ENCODE measurements at places on chromosomes 7 and 10. TPM values are rescaled to one million over a fixed set of nuclear protein-coding genes. Genes with fewer than 3 reads are reported as not detected.

DNA sequence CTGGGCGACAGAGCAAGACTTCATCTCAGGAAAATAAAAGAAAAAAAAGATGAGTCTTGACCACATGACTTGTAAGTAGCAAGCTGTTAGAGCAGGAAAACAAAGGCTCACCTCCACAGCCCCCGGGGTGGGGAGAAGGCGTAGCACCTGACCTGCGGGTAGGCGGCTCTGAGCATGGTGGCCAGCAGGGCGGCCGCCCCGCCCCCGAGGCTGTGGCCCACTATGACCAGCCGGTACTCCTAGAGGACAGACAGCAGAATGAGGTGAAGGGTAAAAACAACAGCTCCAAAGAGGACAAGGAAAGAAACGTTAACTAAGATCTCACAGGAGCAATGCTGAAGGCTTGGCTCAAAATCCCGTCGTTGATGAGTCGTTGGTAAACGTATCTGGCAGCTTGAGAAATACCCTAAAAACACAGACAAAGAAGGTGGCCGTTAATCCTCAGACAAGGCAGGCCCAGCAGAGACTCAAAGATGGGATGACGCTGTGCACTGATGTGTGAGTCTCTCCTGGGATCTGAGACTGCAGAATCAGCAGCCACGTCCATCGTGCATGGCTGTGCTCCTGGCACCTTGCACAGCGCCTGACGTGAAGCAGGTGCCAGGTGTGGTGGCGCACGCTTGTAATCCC, 31.1 kb downstream of the DAGLB start:
- no peak for DNase-seq

- no peak for DNase-seq
These were observed 481.6 kb downstream of the SH2D4B start for GRCh38 chr10:81019029-81019890.

DNA sequence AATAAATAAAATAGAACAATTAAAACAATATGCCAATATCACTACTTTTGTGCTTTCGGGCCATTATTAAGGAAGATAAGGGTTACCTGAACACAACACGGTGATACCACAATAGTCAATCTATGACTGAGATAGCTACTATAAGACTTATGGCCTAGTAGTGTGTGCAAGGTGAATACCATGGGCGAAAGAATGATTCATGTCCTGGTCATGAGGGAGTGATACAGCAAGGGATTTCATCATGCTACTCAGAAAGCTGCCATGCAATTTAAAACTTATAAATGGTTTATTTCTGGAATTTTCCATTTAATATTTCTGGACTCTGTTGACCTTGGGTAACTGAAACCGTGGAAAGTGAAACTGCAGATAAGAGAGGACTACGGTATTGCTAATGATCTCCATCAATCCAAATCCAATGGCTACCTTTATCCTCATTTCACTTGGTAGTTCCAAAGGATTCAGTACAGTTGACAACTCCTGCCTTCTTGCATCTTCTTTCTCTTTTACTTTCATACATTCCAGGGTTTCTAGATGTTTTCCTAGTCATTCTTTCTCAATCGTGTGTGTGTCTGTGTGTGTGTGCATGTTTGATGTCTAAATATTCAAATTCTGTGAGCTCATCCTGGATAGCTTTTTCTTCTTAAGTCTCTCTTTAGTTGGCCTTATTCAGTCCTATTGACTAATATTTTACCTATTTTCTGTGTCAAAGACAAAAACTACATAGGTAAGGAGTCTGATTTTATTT, 100.5 kb upstream of the MAGI2 start:
- no peak for DNase-seq

DNA sequence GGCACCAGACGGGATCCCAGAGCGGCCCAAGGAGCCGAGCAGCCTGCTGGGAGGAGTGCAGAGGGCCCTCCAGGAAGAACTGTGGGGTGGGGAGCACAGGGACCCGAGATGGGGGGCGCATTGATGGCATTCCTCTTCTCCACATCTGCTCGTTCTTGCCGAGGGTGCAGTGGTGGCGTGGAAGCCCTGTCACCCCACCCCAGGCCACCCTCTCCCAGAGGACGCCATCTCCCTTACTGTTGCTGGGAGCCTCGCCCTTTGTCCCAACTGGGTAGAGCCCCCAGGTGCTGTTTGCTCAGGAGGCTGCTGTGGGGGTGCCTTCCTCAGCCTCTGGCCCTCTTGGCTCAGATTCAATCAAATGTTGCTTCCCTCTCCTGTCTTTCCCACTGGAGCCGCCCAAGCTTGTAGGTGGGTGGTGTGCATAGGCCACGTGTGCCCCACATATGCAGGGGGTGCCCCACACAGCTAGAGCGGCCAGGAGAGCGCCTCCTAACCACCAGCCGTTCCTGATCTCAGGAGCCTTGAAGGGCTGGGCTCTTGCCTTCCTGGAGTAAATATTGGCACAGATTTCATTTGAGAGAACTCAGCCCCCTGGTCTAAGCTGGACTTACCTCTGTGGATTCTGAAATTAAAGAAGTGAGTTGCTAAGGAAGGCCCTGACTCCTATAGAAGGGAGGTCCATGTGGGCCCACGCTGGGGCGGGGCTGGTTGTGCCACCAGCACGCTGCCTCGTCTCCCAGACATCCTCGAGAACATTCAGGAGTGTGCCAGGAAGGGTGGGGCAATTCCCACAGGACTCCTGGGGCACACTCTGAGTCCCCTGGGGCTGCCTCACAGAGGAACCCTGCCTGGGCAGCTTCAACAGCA, 39.2 kb downstream of the ZNF467 start:
- no peak for DNase-seq

DNA sequence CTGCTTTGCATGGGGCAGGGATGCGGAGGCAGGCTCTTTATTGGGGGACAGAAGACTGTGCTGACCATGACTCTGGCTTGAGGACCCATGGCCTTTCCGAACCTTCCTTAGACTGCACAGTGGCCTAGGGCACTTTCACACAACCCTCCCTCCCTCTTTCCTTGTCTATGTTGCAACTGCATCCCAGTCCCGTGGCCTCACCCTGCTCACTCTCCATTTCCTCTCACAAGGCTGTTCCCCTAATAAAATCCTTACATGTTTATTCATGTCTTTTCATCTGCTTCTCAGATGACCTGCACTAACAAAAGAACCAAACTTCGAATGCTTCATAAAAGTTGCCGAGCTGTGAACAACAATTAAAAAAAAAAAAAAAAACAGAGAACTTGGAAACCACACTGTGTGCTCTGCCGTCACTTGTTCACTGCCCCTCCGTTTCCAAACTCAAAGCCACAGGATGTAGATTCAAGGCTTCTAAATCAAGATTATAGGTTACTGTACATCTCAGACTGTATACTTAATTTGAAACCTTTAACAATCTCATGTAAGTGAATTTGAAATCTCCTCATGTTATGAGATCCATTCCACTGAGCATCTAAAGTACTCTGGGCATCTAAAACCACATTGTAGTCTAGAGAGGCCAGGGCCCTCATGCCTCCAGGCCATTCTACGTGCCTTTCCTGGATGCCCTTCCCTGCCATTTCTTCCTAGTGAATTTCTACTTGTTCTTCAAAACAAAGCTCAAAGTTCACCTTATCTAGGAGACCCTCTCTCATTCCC, 265.9 kb downstream of the SNX13 start:
- no peak for DNase-seq

- DNase-seq = no peak
These were observed 26.6 kb upstream of the DDC start for GRCh38 chr7:50591480-50592438.

- peak; percentile 38 for DNase-seq
These were observed 185.2 kb downstream of the AVL9 start for GRCh38 chr7:32680259-32681173.

GRCh38 chr7:8149222-8149621, 112.7 kb downstream of the ICA1 start:
- no peak for DNase-seq

DNA sequence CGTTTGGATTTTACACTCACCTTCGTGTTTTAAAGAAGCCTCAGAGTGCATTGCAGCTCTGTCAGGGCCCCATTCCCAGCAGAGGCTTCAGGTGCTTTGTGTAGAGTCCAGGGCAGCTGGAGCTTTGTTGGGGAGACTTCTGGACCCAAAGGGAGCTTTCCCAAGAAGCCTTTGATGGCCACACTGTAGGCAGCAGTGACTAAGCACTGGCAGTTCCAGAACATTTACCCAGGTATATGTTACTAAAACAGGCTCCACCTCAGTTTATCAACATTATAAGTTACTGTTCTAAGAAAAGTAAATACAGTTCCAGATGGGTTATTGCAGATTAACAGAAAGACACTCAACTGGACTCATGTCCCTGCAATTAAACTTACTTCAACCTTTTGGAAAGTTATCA, 66.8 kb downstream of the LANCL2 start:
- peak; percentile 58 for DNase-seq

GRCh38 chr10:122541541-122542002, 19.0 kb upstream of the DMBT1 start:
- DNase-seq = no peak

- DNase-seq = no peak
These were observed 120.3 kb upstream of the CELF2 start for GRCh38 chr10:10897400-10897799.

DNA sequence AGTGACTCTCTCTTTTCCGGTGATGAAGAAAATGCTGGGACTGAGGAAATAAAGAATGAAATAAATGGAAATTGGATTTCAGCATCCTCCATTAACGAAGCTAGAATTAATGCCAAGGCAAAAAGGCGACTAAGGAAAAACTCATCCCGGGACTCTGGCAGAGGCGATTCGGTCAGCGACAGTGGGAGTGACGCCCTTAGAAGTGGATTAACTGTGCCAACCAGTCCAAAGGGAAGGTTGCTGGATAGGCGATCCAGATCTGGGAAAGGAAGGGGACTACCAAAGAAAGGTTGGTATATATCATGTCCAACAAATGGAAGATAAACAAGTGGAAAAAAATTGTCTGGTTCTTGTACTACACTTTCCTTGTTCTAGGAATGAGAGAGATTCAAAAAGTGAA, 9.5 kb downstream of the PDCD4 start:
- no peak for DNase-seq

DNA sequence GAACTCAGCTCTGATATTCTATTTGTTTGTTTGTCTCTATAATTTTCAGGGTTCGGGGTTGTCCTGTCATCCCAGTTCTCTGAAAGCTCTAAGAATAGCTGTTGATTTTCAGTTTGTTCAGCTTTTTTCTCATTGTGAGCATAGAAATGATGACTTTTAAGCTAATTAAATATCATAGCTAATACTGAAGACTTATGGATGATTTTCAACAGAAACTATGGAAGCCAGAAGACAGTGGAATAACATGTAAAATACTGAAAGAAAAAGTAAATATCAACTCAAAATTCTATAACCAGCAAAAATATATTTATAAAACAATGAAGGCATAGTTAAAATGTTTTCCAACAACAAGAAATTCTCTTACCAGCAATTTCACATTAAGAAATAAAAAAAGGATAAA, 96.4 kb upstream of the ETV1 start:
- no peak for DNase-seq

- peak; percentile 61 for DNase-seq
These were observed 706 bp downstream of the BUB3 start for GRCh38 chr10:123154711-123155505.

DNA sequence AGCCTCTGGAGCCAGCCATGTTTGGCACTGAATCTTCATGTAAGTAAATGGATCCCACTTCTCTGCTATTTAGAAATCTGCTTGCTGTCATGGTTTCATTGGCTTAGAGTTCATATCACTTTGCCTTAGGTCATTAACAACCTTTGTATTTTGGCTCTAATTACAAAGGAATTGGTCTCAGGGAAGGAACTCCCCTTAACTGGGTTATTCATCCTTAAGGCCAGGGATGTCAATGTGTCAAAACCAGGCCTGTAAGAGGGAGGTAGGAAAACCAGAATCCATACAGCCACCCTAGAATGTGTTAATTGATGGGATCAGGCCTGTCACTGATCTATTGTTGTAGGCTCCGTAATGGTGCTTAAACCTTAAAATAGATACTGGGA, 67.3 kb downstream of the ST7 start:
- no peak for DNase-seq

- DNase-seq = no peak
These were observed 282.0 kb upstream of the ADARB2 start for GRCh38 chr10:2019281-2019680.

DNA sequence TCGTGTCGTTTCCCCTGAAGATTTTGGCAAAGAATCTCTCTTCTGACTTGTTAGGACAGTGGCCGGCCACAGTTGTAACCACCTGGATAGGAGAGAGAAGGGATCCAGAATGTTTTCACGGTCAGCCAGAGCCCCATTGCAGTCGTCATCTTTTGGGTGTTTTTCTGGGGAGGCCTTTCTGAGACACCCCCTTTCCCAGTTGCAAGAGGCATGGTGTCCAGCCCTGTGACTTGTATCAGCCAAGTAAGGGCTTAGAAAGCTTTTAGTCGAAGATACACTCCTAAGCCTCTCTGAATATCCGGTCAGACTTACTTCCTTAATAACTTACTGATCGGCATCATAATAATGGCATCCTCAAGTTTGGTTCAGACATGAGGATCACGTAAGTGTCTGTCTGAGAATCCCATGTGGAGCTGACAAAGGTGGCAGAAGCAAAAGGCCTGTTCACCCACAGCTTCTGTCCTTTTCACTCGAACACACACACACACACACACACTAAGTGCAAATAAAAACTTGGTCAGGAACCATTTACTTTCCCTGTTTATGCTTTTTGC, 435.7 kb upstream of the GALNT17 start:
- no peak for DNase-seq

- DNase-seq = no peak
These were observed 319.9 kb downstream of the DPP6 start for GRCh38 chr7:154372011-154372601.

The ZNF503 gene
- 17.9 TPM for total RNA-seq

The SCIN gene
- total RNA-seq = 62.3 TPM

The HTR7 gene
- total RNA-seq = not detected

The BCAP29 gene
- total RNA-seq = 70.1 TPM

The FKBP6 gene
- not detected for total RNA-seq
